Stimulated activated CD8-positive, alpha-beta memory T cell treated with anti-CD3 and anti-CD28 coated beads, Interleukin-2, amount 100 ng/mL, for 48 hours (primary cell): ENCODE measurements at places on chromosomes 2 and 18.

- DNase-seq = no peak
These were observed 50.1 kb downstream of the MYCN start for GRCh38 chr2:15990151-15991101.

GRCh38 chr2:138034536-138034935 lies 70.3 kb downstream of the HNMT start:
- DNase-seq = no peak

- no peak for DNase-seq
These were observed 7.1 kb downstream of the NEUROD1 start for GRCh38 chr2:181673173-181673572.

- no peak for DNase-seq
These were observed 393.5 kb downstream of the ERBB4 start for GRCh38 chr2:212145121-212145520.

- DNase-seq = no peak
These were observed 33.0 kb downstream of the CRACDL start for GRCh38 chr2:98903064-98903355.

DNA sequence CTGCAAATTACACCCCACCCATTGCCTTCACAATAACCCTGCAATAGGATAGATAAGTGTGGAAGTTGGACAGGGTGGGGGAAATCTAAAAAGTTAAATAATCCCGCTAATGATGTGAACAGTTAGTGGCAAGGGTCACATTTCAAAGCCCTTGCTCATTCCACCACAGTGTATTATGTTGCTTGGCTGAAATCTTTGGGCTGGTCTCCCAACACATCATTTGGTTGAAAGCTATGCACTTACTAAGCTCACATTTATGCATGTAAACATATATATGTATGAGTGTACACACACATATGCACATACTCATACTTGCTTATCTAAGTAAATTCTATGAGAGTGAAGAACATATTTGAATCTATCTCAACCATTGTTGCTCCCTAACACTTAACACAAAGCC lies 197.8 kb downstream of the RDH14 start:
- no peak for DNase-seq

DNA sequence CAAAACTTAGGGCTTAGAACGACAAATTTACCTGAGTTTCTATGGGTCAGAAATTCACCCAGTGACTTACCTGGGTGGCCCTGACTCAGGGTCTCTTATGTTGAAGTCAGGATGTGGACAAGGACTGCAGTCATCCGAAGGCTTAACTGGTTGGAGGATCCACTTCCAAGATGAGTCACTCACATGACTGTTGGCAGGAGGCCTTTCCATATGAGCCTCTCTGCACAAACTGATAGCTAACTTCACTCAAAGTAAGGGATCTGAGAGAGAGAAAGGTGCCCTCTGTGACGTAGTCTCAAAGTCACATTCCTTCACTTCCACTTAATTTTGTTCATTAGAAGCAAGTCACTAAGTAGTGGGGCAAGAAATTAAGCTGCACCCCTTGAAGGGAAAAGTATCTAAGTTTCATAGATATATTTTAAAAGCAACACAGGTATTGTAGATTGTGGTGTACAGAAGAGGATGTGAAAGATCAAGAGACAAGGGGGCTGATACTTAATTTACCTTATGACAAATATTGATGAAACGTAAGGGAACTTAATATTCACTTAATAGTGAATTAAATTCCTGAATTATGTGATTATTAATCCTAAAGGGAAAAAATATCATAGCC lies 48.4 kb downstream of the TANK start:
- DNase-seq = no peak

- DNase-seq = no peak
These were observed 7.8 kb upstream of the LCLAT1 start for GRCh38 chr2:30439296-30439695.

GRCh38 chr18:41324020-41324791 lies 630.8 kb upstream of the PIK3C3 start:
- DNase-seq = no peak

GRCh38 chr2:118371515-118371914 lies 283.2 kb downstream of the INSIG2 start:
- no peak for DNase-seq

DNA sequence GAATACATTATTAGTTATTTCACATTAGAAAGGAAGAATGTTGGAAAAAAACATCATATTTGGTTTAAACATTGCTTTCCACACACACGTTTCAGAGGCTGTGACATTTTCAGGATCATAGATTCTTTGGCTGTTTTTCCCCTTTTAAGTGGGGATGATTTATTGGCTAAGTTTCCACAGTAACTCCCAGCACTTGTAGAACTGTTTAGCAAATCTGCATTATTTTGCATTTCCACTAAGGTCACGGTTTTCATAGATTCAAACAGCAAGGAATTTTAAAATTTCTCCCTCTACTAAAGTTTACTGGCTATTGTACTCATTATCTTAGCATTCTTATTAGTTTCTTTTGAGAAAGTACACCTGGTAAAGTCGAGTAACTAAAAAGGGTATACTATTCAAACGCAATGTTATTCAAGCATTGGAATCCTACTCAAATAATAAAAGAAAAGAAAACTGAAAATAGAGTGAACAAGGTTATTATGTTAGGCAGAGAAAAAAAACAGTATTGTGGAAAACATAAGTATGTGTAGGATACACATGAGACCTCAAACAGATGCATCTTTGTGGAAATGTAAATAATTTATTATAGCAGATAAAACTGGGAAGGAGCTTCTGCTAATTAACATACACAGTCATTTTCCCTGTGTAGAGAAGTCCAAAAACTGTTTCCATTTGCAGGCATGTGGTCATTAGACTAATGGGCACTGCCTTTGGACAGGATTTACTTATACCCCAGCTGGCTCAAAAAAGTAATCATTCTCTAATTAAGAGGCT lies 633.8 kb downstream of the NRXN1 start:
- no peak for DNase-seq

GRCh38 chr2:148979919-148980277 lies 58.6 kb upstream of the LYPD6B start:
- DNase-seq = no peak
